COLO829 (cell line): ENCODE measurements at places on chromosomes 4 and X.
A peak's percentile ranks its signal among the peaks of the same experiment; 100 is the strongest.

DNA sequence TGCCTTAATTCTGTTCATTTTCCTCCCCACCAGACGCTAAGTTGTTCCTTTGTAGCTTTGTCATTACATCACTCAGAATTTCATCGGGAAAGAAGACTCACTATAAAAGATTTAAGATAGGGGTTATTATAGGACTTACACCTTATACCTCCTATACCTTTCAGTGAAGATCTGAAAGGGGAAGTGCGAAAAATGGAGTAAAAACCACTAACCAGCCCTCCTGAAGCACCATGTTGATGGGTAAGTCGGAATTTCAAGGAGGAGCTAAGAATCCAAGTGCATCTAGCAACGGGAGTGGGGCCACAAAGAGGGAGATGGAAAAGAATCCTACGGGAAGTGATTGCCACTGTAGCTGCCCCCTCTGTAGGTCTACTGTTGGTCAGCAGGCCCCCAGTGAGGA lies 119.1 kb upstream of the H2AZ1 start:
- DNase-seq = no peak

DNA sequence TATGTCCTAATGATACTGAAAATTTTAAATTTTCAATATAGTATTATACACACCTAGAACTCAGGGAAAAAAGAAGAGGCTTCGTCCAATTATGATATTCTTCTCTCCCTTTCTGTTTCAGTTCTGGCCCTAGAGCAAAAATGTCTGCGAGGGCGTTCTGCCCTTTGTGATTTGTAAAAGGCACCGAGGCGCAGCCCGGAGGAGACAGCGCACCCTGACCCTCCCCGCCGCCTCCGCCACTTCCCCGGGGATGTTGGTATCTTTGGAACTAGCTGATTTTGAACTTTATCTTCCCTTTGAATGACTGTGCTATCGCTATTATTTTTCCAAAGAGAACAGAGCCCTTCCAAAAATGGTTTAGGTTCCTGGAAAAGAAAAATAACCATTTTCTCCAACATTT lies 173.2 kb upstream of the FAM9B start:
- DNase-seq = no peak

DNA sequence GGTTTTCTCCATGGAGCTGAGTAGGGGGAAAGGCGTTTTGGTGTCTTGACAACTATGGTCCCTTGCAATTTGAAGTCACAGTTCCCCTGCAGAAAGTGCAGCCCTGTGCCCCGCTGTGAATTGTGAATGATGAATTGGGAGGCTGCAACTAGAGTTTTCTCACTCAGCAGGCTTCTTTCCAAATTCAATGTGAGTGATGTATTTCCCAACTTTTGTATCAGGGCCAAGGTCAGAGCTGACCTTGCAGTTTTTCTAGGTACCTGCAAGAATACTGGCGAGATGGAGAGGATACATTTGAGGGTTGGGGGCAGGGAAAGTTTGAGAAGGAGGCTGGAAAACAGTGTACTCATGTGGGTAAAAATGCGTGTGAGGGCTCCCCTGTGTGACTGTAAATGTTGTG lies 11.7 kb downstream of the PHEX start:
- no peak for DNase-seq

GRCh38 chrX:31057291-31057690 lies 14.6 kb downstream of the FTHL17 start:
- DNase-seq = no peak

DNA sequence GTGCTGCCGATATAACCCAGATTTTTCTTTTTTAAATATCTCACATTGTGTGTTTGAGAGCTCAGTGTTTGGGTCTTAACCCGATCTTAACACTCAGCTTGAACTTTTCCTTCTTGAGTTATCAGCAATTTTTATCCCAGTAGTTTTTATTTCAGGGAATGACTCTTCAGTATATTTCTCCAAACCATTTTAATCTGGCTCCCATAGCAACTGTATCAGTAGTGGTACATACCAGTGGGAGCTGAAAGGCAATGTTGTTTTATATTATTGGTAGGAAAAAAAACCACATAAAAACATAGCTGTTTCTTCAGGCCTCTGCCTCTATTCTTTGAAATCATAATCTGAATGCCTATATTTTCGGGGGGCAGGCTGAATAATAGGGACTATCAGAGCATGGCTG lies 111.1 kb downstream of the SLC4A4 start:
- no peak for DNase-seq

DNA sequence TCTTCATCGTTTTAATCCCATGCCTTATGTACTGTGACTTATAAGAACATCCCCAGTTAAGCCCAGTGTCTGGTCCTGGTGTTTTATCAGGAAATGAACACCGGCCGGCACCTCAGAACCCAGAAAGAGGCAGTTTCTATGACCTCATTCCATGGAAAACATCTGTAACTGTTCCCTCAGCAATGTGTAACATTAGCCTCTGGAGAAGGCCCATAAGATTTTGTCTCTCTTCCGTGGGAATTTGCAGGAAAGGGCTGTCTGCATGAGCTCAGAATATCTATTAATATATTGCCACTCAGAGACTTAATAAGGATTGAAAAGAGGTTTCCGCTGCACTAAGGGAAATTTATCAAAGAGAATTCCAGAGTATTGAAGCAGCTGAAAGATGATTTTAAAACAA lies 3.1 kb upstream of the TCEANC start:
- no peak for DNase-seq

DNA sequence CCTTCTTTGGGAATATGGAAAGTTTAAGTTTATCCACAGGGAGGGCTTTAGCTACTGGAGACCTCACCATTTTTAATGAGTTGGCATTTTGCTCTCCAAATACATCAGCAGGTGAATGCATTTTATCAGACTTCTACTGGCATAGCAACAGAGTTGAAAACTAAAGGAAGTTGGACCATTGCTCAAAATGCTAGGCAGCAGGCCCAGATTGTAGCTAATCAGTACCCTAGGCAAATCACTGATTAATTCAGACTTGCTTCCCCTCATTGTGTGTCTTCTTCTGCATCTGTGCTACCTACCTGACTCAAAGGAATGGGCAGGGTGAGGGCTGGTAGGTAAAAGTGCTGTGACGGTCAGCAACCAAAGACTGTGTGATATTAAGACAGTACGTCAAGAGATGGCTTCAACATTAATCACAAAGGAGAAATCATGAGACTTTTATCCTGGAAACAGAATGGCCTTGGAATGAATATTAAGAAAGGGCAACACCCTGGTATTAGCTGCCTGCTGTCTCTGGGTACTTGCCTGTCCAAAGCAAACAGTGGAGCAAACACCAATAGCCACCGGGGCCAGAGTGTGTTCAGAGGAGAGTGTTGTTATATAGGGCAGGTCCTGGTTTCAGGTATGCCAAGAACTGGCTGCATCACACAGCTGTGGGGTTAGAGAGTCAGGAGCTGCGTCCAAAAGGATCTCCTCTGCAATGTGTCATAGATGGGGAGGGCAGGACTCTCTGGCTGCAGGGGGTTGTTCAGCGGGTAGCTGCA lies 17.1 kb upstream of the SMIM20 start:
- no peak for DNase-seq

GRCh38 chrX:56826020-56826419 lies 97.0 kb downstream of the NBDY start:
- DNase-seq = no peak

- DNase-seq = no peak
These were observed 222.3 kb upstream of the SPOCK3 start for GRCh38 chr4:167456619-167457018.

DNA sequence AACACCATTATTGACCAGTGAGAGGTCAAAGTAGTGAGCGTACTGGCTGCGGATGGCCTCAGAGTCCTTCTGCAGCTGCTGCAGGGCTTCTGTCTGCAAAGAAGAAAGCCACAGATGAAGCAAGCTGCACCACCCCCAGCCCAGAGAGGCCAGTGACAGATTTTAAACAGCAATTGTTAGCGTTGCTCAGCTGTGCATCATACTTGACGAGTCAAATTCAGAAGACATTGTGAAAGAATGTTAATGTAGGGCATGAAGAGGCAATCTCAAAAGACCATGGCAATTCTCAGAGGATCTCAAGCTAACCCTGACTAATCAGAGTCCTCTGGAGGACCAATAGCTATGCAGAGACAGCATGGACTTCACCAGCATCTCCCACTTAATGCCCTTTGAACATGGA lies 16.6 kb downstream of the DKC1 start:
- no peak for DNase-seq

DNA sequence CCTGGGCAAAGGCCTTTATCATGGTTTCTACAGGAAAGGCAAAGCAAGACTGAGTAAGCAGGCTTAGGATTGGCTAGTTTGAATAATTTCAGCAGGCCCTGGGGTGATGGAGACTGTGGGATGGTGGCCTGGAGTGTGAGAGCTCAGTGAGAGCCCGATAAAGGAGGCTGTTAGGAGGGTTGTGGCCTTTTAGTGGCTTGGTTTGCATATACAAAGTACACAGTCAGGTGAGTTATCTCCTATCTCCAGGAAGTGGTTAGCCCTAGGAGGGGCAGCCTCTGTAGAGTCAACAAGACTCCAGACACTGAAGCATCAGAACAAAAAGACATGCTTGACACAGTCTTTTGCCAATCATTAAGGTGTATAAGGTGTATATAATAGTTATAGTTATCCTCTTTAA lies 157.2 kb downstream of the CFAP299 start:
- DNase-seq = no peak

- no peak for DNase-seq
These were observed 213 bp downstream of the NFKB1 start for GRCh38 chr4:102501447-102501696.

DNA sequence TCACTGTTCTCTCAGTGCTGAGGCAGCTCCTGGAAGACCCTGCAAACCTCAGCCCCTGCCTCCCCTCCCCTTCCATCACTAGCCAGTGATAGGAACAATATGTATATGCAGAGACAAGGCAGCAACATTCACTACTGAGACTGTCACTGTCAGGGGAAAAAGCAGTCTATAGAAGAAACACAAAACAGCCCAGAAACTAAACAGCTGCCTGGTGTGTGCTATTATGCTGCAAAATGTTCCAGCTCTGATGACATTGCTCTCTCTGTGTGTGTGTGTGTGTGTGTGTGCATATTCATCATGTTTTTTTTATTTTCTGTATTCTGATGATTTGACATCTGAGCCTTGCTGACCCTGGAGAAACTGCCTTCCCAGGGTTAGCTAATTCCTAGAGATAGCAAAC lies 147.2 kb downstream of the SPATA18 start:
- no peak for DNase-seq

DNA sequence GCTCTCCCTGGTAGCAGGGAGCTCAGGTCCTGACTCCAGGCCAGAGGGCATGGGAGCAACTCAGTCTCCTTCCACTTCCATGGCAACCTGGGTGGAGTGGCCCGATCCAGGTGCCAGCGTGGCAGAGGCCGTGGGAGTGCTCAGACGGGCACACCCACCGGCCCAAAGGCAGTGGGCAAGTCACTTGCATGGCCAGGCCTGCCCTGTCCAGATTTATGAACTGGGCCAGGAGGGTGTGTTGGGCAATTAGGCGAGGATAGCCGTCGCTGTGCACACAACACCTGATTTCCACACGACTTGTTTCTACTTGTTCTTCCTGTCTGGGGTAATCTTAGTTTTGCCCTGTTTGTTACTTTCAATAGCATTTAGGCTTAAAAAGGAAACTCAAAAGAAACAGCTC lies 55.5 kb upstream of the NYX start:
- DNase-seq = no peak

DNA sequence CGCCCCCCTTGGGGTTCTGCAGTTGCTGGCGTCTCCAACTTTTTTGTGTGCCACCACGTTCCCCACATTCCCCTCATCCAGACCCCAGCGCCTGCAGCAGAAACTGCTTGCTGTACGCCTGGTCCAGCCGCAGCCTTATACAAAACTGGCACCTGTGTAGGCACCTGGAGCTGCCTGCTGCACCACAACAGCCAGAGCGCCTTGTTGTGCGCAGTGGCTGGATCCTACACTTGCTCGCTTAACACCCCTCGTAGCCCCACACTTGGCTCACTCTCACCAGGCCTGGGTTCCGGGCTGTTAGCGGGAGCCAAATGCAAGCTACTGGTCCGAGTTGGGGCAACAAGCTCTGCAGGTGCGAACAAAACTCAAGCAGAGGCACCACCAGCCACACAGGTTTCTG lies 136.8 kb downstream of the TECRL start:
- DNase-seq = no peak

- no peak for DNase-seq
These were observed 126.7 kb downstream of the HTR2C start for GRCh38 chrX:114710571-114710970.

DNA sequence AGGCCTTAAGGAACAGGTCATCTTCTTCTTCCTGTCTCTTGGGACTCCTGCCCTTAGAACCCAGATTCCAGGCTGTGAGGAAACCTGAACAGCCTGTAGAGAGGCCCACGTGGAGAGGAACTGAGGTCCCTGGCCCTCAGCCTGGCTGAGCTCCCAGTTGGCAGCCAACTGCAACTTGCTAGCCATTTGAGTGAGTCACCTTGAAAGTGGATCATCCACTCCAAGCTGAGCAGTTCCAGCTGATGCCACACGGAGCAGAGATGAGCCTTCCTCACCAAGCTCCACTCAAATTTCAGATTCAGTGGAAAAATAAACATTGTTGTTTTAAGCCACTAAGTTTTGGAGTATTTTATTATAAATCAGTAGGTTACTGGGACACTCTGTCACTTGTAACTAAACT lies 392.5 kb downstream of the BCOR start:
- DNase-seq = peak; percentile 25

GRCh38 chr4:40192114-40193015 lies 4.5 kb upstream of the RHOH start:
- DNase-seq = no peak

DNA sequence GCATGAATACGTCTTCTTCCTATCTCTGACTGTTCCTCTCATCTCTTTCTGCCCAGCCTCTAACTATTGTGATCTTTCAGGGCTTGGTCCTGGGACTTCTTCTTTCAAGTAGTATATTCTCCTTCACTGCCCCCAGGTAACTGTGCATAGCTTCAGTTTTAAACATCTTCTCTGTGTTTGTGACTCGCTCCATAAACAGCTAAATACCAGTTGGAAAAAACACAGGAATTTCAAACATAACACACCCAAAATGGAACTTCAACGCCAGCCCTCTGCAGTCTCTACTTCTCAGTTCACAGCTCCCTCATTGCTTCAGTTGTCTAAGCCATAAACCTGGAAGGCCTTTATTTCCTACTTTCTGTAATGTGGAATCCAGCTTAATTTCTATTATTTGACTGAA lies 16.6 kb downstream of the TRIML2 start:
- DNase-seq = no peak

- DNase-seq = no peak
These were observed at the start of gene SORCS2 for GRCh38 chr4:7192252-7193029. Gene SORCS2 (plus strand): TSS chr4:7192538.

DNA sequence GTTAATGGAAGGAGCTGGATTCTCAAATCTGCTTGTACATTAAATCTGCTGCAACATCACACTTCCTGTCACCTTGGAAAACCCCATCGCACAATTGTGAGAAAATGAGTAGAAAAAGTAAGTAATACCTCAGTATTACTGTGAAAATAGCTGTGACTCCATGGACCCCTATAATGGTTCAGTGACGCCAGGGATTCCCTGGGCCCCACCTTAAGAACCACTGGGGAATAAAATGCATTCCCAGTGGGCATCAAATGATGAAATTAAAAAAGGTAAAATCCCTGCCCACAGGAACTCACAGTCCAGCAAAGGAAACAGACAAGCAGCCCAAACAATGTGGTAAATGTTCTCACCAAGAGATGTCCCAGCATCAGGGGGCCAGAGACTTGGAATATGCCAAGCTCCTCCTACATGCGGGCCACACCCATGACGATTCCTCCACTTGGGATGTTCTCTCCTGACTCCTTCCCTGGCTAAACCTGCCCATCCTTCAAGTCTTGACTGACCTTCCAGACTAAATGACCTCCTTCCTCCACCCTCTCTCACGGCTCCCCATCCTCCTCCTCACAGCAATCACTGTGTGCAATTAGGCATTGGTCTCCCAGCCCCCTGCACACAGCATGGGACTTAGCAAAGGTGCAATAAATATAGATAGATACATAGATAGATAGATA lies 2.6 kb downstream of the EVC2 start:
- no peak for DNase-seq

GRCh38 chr4:78460368-78460767 lies 91.2 kb upstream of the ANXA3 start:
- DNase-seq = no peak
